ENCODE measurements at places on chromosomes 12 and 14.

DNA sequence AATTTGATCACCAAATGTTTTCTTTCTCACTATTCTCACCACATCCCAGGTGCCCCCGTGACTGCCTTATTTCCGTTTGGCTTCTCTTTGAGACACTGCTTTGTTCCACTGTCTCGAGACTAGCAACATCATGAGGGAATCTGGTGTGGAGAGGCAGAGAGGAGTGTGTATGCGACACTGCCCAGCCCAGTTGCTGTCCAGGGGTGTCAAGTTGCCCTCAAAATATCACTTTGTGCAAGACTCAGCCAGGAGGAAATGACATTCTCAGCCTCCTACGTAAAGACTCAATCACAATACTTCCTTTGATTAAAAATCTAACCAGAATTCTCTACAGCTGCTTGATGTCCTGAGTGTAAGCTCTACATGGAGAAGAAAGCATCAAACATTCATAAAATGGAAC is 48.2 kb upstream of the EEA1 start:
- DNase-seq = no peak

GRCh38 chr14:76968621-76969063 is 59.9 kb downstream of the IRF2BPL start:
- DNase-seq = no peak

- DNase-seq = no peak
These were observed 137.5 kb downstream of the NUAK1 start for GRCh38 chr12:106001105-106001836.

DNA sequence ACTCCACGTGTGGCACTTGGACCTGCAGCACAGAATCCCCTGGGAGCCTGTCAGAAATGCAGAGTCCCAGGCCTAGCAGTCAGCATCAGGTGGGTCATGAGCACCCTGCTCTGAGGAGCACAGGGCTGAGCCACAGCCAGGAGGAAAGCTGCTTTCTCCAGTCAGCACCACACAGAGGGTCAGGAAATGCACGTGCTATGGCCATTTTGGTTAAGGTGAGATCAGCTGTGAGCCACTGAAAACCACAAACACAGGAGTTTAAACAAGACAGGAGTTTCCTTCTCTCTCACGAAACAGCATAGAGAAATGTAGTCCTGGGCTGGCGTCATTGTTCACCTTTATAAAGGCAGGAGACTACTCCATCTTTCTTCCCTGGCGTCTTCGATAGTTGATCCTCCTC is 204.5 kb upstream of the SFSWAP start:
- DNase-seq = no peak

DNA sequence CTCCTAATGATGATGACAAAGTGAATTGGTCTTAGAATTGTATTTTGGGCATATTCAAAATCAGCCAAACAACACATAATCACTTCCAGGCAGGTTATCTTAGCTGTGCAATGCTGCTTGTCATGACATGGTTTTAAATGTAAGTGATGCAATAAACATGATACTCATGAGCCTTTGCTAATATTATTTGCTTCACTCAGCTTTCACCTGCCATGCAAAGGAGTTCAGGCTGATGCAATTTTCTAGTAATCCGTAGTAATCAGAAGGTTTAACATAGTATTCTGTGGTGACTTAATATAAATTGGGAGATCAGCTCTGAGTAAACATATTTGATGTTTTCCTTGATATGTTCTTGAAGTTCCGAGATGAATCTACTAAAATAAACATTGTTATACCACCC is 29.1 kb downstream of the TMEM260 start:
- no peak for DNase-seq

GRCh38 chr12:95443459-95443858 is 30.5 kb upstream of the METAP2 start:
- DNase-seq = no peak

DNA sequence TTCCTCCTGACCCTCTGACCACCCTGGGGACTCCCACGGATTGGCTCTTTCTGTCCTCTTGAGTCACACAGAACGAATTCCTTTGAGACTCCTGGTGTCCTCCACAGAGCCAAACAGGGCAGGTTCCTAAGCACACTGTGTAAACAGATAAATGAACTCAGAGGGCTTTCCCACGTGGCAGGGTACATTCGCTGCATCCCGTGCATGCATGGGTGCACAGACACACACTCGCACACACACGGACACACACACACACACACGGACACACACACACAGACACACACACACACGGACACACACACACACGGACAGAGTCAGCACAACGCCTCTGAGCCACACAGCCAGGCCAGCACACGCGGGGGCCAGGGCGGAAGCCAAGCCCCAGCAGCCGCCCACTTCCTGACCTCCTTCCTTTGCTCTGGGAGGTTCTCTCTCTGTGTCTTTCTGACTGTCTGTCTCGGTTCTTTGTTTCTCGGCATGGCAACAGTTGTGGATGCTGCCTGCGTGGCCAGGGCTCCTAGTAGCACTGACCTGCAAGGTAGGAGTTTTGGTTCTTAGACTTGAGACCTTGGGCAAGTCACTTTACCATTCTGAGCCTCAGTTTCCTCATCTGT is 706 bp downstream of the CRACR2A start:
- no peak for DNase-seq

GRCh38 chr14:94337274-94337673 is 14.1 kb upstream of the SERPINA6 start:
- no peak for DNase-seq

GRCh38 chr14:35532783-35533356 is 1.1 kb upstream of the INSM2 start:
- DNase-seq = no peak

DNA sequence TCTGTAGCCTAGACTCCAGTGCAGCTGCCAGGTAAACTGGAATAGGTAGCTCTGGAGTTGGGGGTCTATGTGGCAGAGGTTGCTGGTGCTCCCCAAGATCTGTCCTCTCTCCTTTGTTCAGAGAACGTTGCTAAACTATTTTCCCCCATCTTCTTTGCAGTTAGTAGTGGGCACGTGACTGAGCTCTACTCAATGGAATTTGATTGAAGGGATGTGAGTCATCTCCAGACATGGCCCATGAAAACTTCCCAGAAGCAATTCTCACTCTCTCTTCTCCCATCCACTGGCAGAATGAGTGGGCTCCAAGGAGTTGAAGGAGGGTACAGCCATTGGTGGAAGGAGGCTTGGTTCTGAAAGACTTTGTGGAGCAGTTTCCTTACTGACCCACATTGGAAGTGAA is 44.0 kb downstream of the PAH start:
- no peak for DNase-seq

DNA sequence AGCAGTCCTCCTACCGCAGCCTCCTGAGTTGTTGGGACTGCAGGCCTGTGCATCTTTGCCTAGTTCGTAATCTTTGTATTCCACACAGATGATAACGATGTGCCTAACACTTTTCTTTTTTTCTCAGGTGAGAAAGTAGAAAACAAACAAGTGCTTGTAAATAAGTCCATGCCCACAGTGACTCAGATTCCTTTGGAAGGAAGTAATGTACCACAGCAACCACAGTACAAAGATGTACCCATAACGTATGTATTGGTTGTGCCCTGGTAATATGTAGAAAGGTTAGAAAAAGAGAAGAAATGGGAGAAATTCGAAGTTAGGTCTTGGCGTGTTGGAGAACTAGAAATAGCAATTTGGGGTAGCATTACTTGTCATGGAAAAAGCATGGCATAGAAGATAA is 101.6 kb downstream of the POLR3B start:
- DNase-seq = no peak

Measured in NCI-H1105 (cell line).